ENCODE measurements at places on chromosomes 6 and 20.

DNA sequence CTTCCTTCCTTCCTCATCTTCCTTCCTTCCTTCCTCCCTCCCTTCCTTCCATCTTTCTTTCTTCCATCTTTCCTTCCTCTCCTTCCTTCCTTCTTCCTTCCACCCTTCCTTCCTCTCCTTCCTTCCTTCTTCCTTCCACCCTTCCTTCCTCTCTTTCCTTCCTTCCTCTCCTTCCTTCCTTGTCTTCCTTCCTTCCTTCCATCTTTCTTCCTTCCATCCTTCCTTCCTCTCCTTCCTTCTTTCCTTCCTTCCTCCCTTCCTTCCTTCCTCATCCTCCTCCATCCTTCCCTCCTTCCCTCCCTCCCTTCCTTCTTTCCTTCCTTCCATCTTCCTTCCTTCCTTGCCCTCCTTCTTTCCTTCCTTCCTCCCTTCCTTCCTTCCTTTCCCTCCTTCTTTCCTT lies 361.4 kb upstream of the TSHZ2 start:
- no peak for DNase-seq

DNA sequence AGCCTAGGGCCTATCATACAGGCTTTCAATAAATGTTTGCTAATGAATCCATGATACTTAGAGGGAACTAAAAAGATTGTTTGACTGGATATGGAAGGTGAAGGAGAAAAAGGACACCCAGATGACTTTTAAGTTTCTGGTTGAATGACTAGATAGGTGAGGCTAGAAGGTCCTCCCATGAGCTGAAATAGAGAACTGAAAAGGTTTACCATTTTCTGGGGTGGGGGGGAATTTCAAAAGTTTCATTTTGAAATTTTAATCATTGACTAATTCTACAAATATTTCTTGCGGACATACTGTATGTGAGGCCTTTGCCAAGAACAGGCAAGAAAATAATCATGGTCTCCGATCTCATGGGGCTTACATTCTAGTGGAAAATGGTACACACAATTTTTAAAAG lies 17.9 kb upstream of the ZBTB2 start:
- no peak for DNase-seq

DNA sequence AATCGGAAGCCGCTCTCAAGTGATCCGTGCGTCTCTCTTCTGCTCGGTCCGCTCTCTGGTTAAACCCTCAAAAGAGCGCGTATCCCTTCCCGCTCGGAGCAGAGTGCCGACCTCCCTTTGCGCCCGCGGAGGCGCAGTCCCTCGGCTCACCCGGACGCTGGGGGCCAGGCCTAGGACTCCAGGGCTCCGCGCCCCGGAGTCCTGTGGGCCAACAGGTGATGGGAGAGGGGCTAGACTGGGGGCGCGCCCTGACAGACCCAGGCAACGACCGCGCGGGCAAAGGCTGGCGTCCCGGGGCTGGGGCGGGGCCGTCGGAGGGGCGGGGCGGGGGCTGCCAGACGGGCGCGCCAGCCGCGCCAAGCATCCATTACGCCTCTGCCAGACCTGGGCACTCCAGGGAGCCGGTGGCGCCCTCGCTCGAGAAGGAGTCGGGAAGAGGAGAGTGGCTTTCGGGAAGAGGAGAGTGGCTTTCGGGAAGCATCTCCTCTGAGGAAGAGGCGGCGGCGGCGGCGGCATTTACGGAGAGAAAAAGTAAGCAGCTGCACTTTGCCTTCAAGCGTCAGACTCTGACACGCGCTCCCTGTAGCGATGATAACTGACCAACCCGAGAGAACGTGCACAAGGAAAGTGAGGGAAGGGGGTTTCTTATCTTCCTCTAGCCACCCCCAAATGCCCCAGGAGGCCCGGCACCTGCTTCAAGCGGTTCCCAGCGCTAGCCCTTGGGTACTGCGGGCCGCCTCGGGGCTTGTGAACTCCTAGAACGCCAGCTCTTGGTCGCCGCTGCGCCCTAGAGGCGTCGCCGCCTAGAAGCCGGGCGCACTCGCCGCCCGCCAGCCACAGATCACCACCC lies 2.6 kb downstream of the EPHA7 start:
- DNase-seq = peak; percentile 91

GRCh38 chr20:59731376-59731775 lies 127.0 kb downstream of the PHACTR3 start:
- DNase-seq = peak; percentile 49

GRCh38 chr6:153843420-153843819 lies 195.6 kb upstream of the OPRM1 start:
- DNase-seq = no peak

GRCh38 chr20:49813305-49813974 lies 812 bp downstream of the SLC9A8 start:
- DNase-seq = no peak

GRCh38 chr6:44942201-44942600 lies 385.9 kb upstream of the RUNX2 start:
- no peak for DNase-seq

DNA sequence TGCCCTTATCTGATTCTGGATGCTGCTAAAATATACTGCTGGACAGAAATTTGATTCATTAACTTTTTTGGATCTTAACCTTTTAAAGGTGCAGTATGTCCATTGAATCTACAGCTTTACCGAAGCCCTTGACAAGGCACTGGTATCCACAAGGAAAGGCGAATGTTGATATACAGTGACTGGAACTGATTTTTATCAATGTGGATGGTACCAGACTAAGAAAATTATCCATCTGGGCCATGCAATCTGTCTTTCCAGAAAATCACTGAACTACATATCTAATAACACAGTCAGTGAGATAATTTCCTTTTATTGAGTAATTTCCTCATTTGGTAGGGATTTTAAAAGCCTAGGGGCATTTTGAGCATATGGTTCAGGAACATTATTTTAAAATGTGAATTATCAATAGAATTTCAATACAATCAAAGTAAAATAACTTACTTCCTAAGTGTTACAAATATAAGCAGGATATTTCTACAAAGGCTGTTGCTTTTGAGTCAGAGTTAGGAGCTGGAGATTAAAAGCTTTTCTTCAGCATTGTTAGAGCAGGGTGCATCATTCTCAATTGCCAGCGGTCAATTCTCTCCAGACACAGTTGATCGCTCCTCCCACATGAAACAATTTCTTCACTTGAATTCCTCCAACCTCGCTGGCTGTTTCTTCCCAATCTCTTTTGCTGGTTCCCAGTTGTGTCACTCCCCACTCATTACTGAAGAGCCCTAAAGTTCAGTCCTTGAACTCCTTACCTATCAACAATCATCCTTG lies 585.3 kb upstream of the FLRT3 start:
- DNase-seq = no peak

GRCh38 chr6:49826743-49827406 lies 39.5 kb downstream of the CRISP1 start:
- DNase-seq = no peak

GRCh38 chr6:20575704-20576451 lies 41.6 kb downstream of the CDKAL1 start:
- peak; percentile 28 for DNase-seq

- DNase-seq = peak; percentile 69
Observed at GRCh38 chr20:47502271-47503239, 868 bp downstream of the NCOA3 start.

DNA sequence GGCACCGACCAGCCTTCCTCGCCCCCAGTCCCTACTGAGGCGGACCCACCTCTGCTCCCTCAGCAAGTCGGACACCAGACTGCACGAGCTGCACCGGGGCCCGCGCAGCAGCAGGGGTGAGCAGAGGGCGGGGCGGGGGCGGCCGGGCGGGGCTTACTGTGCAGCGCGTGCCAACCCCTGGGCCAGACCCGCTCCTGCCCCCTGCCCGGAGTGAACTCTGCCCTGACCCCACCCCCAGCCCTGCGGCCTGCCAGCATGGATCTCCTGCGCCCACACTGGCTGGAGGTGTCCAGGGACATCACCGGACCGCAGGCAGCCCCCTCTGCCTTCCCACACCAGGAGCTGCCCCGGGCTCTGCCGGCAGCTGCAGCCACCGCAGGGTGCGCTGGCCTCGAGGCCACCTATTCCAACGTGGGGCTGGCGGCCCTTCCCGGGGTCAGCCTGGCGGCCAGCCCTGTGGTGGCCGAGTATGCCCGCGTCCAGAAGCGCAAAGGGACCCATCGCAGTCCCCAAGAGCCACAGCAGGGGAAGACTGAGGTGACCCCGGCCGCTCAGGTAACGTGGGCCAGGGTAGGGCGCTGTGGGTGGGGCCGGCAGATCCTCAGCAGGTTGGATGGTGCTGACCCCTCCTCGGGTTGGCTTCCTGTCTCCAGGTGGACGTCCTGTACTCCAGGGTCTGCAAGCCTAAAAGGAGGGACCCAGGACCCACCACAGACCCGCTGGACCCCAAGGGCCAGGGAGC lies 1.5 kb upstream of the SLC2A4RG start:
- no peak for DNase-seq

- peak; percentile 53 for DNase-seq
Observed at GRCh38 chr20:40771848-40772511, 82.9 kb upstream of the MAFB start.

DNA sequence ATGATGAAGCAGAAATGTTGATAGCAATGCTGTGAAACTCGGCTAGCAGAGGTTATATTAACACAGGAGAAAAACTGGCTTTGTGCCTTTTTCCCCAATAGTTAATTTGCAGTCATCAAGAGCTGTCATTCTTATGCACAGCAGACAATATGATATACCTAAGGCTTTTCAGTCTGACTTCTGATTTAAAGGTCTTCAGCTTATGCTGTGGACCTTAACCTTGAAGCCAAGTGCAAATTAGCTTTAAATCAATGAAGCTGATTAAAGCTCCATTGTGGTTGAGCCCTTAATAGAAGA lies 171.6 kb upstream of the ID4 start:
- DNase-seq = peak; percentile 53

- DNase-seq = no peak
Observed at GRCh38 chr6:158041370-158041769, 59.7 kb downstream of the SYNJ2 start.

DNA sequence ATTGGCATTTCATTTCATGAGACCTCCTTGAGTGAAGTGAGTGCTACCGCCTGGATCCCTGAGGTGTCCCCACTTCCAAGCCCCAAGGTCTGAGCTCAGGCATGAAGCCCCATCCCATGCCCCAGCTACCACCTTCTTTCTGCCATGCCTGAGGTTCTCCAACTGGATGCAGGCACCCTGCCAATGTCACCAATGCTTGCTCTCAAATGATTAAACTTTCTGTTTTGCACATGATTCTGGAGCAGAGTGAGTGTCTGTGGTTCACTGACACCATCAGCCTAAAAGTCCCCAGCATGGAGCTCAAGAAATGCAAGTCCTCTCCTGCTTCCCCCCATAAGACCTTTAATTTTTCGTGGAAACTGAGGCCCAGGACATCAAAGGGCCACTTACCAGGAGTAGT lies 43.7 kb upstream of the BPIFA2 start:
- DNase-seq = no peak

DNA sequence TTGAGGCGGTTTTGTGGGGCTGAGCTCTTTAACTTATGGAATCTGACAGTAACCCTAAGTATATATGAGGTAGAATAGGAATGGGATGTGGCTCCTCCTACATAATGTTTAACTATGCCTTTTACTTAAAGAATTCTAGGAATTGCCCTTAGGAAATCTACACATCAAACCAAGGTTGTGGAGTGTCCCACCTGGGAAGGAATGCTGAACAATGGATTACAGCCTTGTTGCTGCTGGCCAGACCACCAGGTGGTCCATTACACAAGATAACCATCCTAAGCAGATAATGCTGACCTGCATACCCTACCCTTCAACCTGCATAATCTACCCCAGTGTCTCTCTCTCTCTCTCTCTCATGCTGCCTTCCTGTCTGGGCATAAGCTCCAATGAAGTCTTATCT lies 35.0 kb upstream of the SLC22A16 start:
- no peak for DNase-seq

DNA sequence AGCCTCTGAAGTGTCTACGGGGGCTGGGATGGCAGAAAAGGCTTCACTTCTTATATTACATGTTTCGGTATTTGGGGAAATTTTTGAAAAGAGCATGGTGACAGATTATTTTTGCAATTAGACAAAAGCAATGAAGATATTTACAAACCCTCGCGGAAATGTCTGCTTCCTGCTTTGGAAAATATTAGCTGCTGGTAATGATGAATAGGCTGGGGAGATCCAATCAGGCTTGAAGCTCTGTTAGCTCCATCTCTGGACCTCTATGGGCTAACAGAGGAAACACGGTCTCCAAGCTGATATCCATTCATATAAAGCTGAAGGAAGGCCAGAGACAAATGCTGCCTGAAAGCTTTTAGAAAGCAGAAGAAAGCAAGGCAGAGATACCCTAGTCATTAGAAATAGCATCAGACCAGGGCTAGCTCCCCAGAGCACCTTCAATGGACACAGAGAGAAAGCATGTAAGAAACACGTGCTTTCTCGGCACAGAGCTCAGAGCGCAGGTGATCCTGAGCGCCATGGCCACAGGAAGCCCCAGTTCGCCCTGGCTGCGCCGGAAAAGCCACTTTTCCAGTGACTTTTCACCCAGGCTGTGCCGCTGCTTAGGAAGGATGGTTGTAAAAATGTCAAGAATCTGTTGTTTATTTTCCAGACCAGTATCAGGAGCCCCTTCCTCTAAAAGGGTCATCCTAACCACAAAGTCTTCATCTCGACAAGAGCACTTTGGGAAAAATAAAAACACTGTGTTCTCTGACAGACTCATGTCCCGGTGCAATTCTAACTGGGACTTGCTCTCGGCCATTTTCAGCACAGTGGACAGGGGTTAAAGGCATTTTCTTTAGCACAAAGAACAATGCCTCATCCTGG lies 68.5 kb upstream of the NFATC2 start:
- no peak for DNase-seq

DNA sequence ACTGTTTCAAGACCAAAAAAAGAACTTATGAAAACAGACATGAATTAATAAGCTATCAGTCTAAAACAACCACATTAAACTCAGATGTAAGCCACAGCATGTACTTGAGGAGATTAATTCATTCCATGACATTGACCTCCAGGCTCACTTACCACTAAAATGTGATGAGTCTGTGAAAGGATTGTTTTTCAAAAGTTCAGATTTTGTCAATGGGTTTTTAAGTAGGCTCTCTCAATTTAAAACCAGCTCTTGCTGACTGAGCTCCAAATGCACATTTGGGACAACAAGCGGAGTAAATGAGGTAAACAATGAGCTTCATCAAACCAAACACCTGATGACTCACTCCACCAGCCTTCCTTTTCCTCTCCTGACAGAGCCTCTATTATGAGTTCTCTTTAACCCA lies 197.0 kb downstream of the SIM1 start:
- no peak for DNase-seq

- DNase-seq = peak; percentile 95
Observed at GRCh38 chr6:150606168-150606591, 6.5 kb downstream of the PLEKHG1 start.

DNA sequence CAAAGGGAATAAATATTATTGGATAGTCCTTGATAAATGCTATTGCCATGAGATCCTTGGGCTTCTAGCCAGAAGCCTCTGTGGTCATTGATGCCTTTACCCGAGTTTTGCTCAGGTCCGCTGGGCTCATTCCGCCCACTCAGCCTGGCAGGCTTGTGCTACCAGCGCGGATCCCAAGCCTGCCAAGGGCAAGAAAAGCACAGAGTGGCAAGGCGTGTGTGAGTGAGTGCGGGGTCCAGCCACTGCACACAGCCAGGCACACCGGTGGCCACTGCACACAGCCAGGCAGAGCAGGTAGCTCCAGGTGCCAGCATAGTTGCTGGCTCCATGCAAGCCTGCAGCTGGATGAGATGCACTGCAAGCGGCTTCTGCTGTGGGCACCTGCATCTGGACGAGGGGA lies 38.7 kb downstream of the STK38 start:
- DNase-seq = no peak

All from eye (tissue), 1 donor.